Right ventricle myocardium superior (tissue), 1 donor: ENCODE measurements at places on chromosomes 16 and 17. TPM values are rescaled to one million over a fixed set of nuclear protein-coding genes. Genes with fewer than 3 reads are reported as not detected.

Gene HS3ST3A1
- total RNA-seq, result 1.3 TPM

Gene CDR2L
- 18.4 TPM for total RNA-seq

Gene MYO15B
- total RNA-seq, result 37.1 TPM

Gene THUMPD1
- total RNA-seq, result 17.2 TPM

Gene PLA2G10
- total RNA-seq, result not detected

Gene SLC5A11
- not detected for total RNA-seq

Gene KRT27
- not detected for total RNA-seq

Gene TEFM
- total RNA-seq, result 10.2 TPM

Gene ARSG
- 3.1 TPM for total RNA-seq

Gene TUFM
- total RNA-seq, result 253 TPM

Gene TBC1D28
- not detected for total RNA-seq

Gene SAMD14
- 0.78 TPM for total RNA-seq

Gene CYGB
- 34.2 TPM for total RNA-seq

Gene NPIPB13
- total RNA-seq, result 5.9 TPM

Gene BICDL2
- total RNA-seq, result not detected
